ENCODE measurements at places on chromosomes 16 and 17.

DNA sequence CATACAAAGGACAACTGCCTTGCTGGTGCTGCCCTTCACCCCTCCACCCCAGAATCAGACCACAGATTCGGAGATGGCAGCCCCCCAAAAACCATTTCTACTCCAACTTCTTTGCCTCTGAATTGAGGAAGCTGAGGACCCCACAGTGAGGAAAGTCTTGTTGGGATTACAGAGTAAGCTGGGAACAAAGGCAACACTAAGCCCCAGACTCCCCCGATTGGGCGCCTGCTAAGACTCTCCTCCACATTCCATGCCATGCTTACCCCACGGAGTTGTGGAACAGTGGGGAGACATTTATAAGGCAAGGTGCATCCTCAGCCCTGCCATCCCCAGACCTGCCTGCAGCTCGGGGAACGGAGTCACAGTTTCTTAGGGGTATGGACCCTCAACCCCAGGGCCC lies 1.9 kb downstream of the GIT1 start:
- no peak for DNase-seq

DNA sequence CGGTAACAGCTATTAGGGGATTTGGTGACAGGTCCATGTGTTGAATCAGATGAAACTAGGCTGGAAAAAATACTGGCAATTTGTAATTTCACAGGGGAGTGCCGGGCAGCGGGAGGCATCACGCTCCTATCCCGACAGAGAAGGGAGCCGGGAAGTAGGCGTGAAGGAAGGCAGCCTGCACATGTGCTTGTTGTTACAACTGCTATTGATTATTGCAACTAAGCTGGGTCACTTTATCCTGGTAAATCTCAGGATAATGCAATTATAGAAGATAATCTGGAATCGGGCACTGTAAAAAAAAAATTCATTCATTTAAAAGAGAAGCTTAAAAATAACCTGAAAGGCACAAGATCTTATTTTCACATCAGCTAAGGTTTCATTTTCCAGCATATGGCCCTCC lies 180.6 kb downstream of the FOXL1 start:
- DNase-seq = no peak

DNA sequence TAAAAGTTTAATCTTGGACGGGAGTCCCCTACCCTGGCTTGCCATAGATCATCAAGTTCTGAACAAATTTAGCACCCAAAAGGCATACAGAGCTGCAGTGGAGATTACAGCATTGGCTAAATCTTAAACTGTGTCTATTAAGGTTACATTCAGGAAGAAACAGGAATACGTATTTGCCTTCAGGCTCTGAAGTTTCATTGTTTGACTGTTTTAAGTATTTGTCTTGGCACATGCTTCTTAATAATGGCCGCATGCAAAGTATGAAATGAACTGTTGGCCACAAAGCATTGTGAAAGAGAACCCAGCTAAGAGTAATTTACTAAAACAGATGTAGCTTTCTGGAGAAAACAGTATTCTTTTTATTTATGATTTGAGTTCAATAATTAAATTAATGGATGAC lies 63.9 kb upstream of the CNEP1R1 start:
- DNase-seq = no peak

DNA sequence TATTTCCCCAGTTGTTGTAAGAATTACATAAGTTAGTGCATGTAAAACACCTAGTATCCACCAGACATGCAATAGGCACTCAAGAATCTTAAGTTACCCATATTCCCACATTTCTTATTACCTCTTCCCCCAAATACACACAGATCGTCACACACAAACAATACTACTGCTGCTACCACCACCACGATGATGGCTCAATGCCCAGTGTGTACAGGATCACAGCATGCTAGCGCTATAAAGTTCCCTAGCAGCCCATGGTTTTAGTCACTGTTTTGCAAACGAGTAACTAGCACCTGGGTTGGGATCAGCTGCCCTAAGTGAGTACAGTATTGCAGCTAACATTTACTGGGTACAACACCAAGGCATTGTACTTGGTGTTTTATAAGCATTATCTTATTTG lies 411.7 kb downstream of the UTP18 start:
- no peak for DNase-seq

DNA sequence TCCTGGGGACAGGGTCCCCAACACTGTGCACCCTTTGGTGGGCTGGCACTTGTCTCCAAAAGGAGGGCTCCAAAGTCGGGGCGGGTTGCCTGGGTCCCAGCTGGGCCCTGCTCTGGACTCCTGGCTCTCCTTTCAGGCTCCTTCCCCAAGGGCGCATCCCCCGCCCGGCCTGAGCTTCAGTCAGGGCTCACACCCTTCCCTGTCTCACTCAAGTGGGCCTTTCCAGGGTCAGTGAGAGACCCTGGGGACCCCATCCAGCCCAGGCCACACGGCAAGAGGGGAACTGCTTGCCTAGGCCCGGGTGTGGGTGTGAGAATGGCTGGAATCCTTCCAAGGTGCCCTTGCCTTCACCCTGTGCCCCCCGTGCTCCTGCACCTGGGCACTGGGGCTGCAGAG lies 41.8 kb upstream of the SLC38A10 start:
- no peak for DNase-seq

GRCh38 chr17:10879190-10879836 lies 41.4 kb upstream of the PIRT start:
- DNase-seq = no peak

DNA sequence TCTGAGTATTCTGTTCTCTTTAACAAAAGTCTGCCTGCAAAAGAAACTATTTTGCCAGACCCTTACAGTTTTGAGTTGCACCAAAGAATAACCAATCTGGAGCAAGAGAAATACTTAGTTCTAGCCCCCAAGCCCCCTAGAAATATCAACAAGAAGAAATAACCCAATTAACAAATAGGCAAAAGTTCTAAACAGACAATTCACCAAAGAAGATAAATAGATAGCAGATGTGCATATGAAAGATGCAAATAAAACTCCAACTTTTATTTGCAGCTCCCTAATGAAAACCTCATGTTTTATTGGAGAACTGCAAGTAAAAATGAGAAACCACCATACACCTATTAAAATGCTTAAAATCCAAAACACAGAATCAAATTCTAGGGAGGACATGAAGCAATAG lies 1308.0 kb downstream of the CDH11 start:
- DNase-seq = no peak

DNA sequence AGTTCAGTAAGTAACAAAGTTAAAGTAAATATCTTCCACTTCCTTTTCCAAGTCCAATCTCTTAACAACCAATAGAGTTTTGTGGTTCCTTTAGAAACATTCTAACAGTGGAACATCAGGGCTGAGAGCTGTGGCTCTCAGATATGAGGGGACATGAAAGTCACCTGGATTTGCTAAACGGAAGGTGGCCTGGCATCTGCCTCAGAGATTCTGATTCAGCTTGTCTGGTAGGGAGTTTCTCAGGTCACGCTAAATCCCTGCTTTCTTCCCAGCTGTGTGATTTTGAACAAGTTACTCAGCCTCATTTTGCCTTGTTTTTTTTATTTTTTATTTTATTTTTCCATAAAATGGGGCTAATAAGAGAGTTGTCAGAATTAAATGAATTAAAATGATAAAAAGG lies 411.0 kb upstream of the CDH11 start:
- DNase-seq = no peak

GRCh38 chr16:78957317-78958100 lies 643.0 kb downstream of the MAF start:
- no peak for DNase-seq

DNA sequence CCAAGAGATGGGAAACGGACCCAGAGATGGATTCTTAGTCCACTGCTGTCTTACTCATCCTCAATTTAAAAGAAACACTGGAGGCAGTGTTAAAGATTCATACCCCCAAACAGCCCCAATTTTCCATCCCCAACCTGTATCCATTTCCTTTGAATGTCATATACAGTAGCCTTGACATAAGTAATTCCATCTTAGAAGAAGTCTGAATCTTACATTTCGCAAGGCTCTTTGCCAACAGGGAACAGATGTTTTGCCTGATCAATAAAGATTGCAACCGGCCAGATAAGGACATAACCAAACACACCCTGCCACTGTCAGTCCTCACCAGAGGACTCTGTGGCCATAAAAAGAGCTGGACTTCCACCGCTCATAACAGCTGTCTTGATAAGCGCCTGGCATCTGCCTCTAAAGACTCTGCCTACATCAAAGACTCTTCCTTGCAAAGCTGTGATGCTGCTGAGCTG lies 59.0 kb upstream of the MED9 start:
- no peak for DNase-seq

DNA sequence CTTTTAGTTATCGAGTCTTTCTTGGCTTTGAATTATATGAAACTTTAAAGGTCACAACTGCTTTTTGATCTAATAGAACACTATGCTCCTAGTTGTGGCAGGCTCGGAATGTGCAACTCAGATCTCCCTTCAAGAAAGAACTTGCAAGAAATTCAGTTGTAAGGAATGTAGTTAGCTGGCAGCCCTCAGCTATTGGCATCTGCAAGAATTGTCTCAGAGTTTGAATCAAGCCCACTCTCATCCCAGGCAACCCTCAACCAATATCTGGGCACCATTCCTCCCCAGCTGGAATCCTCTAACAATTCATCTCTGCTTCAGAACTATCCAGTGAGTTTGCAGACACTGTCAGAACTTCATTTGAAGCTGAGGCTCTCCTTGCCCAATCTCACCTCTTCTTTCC lies 447.2 kb downstream of the KIF2B start:
- no peak for DNase-seq

DNA sequence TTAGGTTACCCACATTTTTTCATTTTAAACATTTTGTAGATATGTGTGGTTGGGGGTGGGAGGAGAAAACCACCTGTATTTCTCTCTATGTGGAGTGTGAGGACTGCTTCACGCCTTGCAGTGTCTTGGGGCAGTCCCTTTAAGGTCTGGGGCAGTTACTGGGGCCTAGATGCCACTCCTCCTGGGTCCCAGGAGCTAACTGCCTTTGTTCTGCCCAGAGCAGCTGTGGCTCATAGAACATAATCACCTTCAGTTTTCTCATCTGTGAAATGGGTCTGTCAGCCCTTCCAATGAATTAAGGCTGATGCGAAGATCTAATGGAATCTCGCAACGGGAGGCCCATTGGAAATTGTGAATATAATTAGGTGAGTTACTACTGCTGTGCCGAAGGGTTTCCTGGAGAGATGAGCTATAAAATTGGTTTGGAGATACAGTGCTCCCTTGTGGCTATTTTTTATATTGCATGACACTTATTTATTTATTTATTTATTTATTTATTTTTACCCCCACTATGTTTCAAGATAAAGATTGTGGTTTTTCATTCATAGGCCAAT lies 22.9 kb downstream of the DHRS7C start:
- no peak for DNase-seq

DNA sequence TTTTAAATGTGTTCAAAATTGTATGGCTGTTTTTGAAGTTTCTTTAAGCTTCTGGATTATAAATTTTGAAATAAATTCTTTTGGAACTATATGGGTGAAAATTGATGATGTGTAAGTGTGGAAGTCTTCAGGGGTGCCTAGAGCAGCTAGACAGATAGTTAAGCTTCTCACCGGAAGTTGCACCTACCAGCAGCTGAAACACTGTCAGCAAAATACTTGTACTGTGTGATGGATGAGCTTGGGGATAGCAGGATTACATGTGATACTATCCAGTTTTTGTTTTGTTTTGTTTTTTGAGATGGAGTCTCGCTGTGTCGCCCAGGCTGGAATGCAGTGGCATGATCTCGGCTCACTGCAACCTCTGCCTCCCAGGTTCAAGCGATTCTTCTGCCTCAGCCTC lies 19.7 kb downstream of the RBL2 start:
- DNase-seq = no peak
